RPMI8226 (cell line): ENCODE measurements at places on chromosomes 3 and 15.

- DNase-seq = no peak
Observed at GRCh38 chr3:71111784-71112440, 471.6 kb downstream of the FOXP1 start.

DNA sequence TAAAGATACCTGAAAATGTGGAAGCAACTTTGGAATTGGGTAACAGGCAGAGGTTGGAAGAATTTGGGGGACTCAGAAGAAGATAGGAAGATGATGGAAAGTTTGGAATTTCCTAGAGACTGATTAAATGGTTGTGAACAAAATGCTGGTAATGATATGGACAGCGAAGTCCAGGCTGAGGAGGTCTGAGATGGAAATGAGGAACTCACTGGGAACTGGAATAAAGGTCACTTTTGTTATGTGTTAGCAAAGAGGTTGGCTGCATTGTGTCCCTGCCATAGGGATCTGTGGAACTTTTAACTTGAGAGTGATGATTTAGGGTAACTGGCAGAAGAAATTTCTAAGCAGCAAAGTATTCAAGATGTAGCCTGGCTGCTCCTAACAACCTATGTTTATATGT lies 13.0 kb downstream of the MITF start:
- no peak for DNase-seq

- DNase-seq = peak; percentile 95
Observed at GRCh38 chr15:59299929-59300617, 72.6 kb downstream of the MYO1E start.

GRCh38 chr15:81097890-81098280 lies 36.2 kb upstream of the CFAP161 start:
- DNase-seq = no peak

- no peak for DNase-seq
Observed at GRCh38 chr3:113263778-113264177, 52.4 kb downstream of the BOC start.

GRCh38 chr3:51585197-51585596 lies 46.7 kb downstream of the RAD54L2 start:
- DNase-seq = no peak

GRCh38 chr15:75928680-75929608 lies 25.3 kb downstream of the FBXO22 start:
- peak; percentile 73 for DNase-seq

DNA sequence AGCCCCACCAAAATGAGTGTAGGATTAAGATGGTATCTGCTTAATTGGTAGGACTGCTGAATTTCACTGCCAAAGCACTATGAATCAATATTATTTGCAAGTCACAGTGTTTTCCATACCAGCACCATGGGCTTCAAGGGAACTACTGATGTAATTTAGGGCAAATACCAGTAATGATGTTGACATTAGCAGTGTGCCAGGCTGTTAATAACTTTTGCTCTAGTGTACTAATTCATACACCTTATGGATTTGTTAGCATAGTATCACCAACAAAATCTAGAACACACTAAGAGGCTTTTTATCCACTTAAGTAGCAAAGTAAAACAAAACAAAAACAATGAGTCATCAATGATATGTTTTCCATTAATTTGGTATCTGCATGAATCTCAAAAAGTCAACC lies 888.2 kb downstream of the CADM2 start:
- no peak for DNase-seq

DNA sequence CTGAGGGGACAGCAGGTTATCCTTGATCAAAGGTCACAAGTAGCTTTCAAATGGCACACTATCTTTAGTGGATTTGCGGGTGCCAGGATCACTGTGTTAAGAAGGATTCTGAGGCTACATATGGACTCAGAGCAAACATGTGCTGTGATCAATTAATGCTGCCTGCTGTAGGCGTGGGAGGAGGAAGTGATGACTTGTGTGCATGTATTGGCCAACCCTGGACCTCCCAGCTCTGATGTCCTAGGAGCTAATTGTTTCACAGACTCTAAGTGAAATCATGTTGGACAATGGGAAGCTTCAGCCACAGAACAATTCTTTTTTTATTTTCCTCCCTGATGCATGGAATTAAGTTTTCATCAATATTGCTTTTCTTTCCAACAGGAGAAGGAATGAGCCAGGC lies 24.4 kb downstream of the FAH start:
- no peak for DNase-seq

DNA sequence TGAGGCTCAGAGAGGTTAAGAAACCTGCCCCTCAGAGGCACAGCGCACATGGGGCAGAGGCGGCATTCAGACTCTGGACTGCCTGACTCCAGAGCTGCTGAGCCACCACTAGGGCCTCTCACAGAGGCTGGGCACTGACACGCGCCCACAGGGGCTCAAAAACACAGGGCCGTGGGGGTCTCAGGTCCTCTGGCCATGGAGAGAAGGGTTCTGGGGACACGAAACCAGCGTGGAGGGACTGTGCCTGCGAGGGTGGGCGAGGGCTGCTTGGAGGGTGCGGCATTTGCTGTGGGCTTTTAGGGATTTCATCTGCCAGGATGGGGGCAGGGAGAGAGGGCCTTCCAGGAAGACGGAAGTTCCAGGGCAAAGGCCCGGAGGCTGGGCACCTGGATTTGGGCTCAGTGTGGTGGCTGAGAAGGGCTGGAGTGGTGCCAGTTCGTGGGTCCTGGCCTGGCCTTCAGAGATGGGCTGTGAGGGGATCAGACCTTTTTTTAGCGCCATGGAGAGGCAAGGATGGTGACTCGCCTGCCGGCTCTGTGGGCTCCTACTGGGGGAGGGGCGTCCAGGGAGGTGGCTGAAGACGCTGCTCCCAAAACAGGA lies 69.6 kb downstream of the EFCAB12 start:
- no peak for DNase-seq

GRCh38 chr15:32923176-32923575 lies 205.4 kb downstream of the GREM1 start:
- DNase-seq = no peak

- DNase-seq = no peak
Observed at GRCh38 chr3:151687076-151687475, 46.7 kb upstream of the AADACL2 start.

GRCh38 chr3:44913868-44914468 lies 39.6 kb downstream of the TGM4 start:
- peak; percentile 68 for DNase-seq

DNA sequence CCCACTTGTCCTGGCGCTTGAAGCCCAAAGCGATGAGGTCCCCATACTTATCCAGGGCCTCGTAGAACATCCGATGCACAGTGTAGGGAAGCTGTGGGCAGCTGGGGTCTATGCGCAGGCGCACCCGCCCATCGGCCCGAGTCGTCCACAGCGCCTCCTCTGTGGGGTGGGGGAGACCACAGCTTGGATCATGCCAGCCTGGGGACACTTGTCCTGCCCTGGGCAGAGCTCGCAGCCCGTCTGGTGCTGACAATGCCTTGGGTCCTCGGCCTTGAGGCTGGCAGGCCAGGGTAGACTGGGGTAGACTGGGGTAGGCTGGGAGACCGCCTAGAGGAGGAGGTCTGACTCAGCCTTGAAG lies 39.8 kb downstream of the ACSBG1 start:
- peak; percentile 23 for DNase-seq

DNA sequence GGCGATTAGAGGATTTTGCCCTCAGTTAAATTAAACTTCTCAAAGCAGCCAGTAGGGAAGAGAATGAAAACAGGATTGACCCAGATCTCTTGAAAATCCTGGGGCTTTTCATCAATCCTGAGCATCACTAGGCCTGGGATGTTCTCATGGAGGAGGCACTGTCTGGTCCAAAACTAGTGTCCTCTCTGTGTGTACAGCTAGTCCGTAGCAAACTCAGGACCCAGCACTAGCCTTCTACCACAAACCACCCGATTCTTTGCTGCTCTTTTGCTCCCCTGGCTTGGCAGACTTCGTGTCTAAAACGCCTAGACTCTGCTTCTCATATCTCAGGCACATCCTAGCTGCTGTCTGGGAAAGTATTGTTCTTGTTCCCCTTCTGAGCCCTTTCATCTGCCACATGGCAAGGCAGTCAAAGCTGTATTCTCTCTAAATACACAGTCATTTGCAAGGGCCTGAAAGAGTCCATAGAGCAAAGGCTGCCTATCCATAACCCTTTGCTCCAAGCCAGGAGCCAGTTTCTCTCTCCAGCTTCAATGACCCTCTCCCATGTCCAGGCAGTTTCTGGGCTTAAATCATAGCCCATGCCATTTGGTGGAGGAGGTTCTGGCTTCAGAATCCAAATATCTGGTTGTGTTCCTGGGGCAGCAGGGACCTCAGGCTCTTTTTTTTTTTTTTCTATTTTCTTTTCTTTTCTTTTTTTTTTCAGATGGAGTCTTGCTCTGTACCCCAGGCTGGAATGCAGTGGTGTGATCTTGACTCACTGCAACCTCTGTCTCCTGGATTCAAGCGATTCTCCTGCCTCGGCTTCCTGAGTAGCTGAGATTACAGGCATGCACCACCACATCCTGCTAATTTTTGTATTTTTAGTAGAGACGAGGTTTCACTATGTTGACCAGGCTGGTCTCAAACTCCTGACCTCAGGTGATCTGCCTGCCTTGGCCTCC lies 52.4 kb downstream of the CDC25A start:
- DNase-seq = no peak

DNA sequence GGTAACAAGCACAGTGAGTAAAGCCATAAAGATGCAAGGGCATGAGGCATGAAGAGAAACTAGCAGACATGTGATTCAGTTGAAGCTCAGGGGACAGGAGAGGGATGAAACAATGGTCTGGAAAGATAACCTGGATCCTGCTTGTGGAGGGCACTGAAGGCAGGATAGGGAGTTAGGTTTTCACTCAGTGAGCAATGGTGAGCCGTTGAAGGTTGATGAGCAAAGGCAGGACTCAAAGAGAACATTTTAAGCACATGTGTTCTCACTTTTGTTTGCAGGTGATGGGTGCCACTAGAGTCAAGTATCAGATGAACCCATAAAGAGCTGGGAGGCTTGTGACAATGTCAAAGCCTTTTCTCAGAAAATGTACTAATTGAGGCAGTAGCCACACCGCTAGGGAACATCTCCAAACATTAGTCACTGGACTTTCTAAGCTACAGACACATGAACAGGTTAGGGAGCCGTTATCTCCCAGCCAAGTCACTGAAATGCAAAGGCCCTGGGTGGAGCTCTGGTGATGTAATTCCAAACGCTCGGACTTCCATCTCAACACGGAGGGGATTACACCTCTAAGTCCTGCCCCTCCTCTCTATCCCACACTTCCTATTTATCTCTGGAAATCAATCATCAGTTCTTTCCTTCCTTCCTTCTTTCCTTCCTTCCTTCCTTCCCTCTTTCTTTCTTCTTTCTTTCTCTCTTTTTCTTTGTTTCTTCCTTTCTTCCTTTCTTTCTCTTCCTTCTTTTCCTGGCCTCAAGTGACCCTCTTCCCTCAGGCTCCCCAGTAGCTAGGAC lies 22.7 kb downstream of the KLHL6 start:
- no peak for DNase-seq

- DNase-seq = peak; percentile 50
Observed at GRCh38 chr3:152402695-152403451, 134.1 kb downstream of the MBNL1 start.

GRCh38 chr3:65172209-65172608 lies 484.4 kb upstream of the ADAMTS9 start:
- DNase-seq = no peak

GRCh38 chr3:29822071-29822470 lies 541.2 kb downstream of the RBMS3 start:
- no peak for DNase-seq

DNA sequence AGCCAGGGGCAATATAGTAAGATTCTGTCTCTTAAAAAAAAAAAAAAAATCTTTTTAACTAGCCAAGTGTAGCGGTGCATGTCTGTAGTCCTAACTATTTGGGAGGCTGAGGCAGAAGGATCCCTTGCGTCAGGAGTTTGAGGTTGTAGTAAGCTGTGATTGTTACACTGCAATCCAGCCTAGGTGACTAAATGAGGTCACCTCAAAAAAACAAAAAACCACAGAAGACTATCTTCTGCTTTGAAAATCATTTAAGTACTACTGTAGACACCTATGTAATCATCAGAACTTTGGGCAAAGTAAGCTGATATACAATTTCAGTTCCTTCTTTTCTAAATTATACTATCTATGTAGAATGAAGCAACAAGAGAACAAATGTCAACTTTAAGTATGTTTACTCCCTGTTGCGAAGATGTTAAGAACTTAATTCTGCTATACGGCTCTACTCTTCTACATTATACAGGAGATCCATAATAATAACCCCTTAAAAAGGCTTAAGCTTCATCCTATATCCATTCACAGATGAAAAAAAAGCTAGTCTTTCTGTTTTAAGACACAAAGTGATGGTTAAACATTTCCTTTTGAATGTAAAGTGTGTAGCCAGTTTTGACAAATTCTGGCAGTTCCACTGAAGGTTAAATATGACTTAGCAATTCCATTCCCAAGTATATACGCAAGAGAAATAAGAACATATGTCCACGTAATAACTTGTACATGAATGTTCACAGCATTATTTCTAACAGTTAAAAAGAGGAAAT lies 15.2 kb downstream of the DAZL start:
- DNase-seq = peak; percentile 31

DNA sequence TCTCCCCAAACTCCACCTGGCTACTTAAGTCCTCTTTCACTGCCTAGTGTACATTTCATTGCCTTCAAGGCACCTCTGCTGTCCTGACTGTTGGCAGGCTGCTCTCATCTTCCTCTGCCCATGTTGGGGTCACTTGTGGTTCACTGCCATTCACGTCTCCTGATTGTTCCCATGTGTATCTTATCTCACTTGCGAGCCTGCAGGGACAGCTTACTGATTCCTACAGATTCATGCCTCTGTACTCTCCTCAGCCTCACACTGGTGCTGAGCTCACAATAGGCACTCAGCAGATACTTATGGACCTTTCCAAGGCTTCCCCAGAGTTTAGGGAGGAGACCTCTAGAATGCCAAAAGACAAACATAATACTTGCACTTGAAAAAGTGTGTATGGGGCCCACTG lies 28.8 kb upstream of the ANP32A start:
- no peak for DNase-seq

DNA sequence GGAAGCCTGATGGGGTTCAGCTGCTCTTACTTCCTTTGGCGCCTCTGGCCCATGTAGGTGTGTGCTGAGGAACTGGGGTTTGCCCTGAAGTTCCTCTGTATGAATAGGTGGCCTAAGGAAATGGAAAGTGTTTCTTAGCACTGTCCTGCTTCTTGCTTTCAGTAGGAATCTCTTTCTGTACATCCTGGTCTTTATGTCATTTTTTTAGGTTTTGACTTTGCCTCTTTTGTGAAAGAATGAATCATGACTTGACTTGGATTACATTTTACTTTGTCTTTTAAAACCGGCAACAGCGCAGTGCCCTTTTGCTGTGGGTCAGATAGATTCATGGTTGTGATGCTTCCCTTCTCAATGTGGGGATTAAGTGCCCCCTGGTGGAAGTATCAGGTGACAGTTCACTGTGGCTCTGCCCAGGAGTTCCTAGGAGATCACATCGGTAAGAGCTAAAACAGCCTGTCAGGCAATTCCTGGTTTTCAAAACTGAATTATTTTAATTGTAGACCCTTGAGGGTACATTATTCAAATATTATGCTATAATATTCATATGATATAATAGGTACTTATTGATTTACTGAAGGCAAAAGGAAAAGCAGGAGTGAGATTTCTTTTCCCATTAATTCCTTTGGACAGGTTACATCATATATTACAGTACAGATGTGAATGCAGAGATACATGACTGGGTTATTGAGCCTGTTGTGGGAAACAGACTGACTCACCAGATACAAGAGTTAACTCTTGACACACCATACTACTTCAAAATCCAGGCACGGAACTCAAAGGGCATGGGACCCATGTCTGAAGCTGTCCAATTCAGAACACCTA lies 95.4 kb downstream of the HCN4 start:
- peak; percentile 69 for DNase-seq

GRCh38 chr3:10983219-10983916 lies 9.2 kb upstream of the SLC6A1 start:
- peak; percentile 65 for DNase-seq

GRCh38 chr3:138401834-138402233 lies 32.6 kb upstream of the ESYT3 start:
- no peak for DNase-seq
